ENCODE measurements at places on chromosomes 1 and 21.

GRCh38 chr21:40723317-40723716, 123.6 kb downstream of the DSCAM start:
- ATAC-seq: no peak

DNA sequence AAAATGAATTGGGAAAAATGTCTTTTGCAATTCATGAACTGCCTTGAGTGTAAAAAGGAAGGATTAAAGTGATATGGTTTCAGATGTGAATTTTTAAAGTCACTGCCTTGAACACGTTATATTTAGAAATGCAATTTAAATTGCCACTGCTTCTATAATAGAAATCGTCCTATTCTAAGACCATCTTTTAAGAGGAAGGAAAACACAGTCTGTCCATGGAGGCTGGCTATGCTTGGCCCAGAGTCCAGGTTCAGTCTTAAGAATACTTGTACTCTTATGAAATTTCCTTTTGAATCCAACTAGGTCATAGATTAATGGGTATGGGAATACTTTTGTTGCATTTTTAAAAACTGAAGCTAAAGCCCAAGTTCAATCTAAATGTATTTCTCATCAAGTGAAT, 86.0 kb downstream of the PCNX2 start:
- no peak for ATAC-seq

DNA sequence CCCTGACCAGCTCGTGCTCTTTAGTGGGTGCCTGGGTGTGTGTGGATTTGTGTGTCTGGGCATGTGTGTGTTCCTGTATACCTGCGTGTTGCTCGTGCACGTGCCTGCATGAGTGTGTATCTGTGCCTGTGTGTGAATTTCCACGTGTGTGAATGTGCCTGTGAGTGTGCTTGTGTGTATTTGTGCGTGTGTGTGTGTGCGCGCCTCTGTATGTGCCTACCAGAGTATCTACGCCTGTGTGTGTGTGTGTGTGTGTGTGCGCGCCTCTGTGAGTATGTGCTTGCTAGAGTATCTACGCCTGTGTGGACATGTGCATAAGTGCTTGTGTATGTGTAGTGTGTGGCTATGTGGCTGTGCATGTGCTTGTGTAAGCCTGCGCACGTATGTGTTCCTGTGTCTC, 691 bp upstream of the SELENBP1 start:
- ATAC-seq: no peak

DNA sequence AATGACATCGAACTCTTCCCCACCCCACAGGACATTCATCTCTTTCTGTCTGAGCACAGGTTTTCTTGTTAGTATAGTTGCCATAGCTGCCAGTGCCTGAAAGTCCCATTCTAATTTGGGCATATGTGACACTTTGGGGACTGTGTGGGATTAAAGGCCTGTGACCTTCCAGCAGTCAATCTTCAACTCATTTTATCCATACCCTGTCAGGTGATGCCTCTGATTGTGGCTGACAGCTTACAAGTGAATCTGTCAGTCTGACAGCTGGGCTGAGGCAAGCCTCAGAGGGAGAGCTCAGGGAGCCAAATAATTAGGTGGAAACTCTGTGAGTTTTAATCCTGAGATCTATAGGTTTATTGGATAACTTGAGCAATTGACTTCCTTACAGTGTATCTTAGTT, 29.6 kb downstream of the ZCCHC17 start:
- no peak for ATAC-seq

DNA sequence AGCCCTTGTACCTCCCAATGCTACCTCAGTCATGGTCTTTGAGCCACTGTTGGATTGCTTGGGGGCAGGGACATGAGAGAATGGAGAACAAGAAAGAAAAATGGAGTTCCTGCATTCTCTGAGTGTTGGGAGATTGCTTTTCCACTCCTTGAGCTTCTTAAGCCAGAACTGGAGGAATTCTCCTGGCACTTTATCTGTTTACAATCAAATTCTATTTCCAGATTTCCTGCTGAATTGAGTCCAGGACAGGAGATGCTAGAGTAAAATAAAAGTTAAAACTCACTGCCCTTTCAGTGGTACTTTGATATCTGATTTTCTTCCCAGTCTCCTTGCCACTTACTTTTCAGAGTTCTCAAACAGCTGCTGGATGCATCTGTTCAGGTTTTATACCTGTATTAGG, 24.4 kb upstream of the DEPDC1 start:
- ATAC-seq: peak; percentile 35

DNA sequence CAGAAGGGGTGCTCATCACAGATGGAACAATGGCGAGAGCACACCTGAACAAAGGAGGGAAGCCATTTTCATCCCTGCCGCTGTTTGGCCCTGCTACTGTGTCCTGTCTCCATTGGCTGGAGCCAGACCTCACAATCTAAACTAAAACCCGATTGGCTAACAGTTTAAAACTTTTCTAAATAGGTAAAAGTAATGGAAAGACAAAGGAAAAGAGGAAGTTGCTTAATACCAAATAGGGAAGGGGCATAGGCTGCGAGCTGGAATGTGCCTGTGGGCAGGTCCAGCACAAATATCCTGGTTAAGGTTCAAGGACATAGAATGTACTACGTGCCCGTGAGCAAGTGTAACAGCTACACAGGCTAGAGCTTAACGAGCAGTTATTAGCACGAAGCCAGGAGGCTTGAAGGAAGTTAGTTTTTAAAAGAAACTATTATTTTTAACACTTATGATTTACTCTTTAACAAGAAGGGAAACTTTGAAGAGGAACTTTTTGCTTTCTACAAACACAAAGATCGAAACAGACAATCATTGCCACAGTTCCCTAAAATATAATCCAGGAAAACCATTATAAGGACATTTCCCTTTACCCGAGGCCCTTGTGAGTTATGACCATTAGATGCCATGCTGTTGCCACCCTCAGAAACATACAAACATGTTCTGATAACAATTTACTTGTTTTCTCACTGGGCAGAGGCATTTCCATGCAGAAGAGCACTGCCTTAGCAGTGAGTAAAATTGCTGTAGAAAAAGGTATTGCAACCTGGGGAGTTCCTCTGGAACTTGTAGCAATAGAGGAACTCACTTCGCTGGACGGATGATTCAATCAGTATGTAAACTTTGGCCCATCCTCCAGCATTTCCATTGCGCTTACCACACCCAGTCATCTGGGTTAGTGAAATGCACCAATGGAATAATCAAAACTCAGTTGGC, 4.8 kb upstream of the PTTG1IP start:
- ATAC-seq: no peak

DNA sequence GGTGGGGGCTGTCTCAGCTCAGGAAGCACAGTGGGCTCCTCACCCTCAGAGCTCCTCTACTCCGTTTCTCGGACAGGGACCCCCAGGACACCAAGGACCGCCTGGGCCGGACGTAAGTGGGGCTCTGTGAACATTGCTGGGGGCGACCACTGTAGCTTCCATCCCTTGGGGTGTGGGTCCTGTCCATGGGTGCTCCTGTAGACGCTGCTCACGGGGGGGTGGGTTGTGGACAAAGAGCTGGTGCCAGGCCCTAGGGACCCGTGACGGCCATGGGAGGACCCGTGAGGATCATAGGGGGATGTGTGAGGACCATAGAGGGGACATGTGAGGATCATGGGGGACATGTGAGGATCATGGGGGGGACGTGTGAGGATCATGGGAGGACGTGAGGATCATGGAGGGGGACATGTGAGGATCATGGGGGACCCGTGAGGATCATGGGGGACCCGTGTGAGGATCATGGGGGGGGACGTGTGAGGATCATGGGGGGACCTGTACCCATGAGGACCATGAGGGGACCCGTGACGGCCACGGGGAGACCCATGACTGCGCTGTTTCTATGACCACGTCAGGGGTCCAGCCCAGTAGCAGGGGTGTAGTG, 18.1 kb downstream of the COL6A1 start:
- ATAC-seq: no peak

DNA sequence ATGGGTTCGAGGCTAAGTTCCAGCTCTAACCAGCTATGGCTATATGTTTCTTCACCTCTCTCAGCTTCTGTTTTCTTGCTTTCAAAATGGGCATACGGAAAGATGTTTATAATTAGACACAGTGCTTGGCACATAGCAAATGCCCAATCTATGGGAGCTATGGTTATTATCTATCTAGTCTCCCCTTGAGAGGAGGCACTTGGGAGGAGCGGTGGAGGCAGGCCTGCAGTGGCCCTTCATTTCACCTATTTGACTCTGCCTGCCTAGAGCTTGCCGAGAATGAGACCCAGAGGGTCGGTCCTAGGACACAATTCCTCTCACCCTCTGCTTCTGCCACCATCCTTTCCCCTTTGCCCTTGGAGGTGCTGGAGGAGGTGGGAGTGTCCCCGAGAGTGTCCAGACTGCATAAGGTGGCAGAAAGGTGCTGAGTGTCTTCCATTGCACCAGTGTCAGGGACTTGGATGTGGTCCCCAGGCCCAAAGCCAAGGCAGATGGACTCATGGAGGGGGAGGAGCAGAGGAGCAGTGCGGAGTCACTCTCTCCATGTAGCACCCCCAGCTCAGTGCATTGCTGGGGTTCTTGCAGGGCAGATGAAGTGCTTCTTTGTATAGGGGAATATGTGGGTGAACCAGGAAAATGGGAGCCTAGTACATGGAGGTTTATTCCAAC, 9.0 kb downstream of the LGR6 start:
- ATAC-seq: no peak

- no peak for ATAC-seq
Observed at GRCh38 chr1:234926559-234927311, 201.9 kb downstream of the TOMM20 start.

Measured in SK-N-SH treated with all-trans-retinoic acid at 6 μM for 48 hours (cell line).